ENCODE measurements at places on chromosomes 2 and 18.

- DNase-seq, result peak; percentile 63
Observed at GRCh38 chr2:84741182-84741822, 139.6 kb downstream of the TRABD2A start.

- DNase-seq, result no peak
Observed at GRCh38 chr2:24828238-24828996, 35.2 kb downstream of the CENPO start.

- peak; percentile 25 for DNase-seq
Observed at GRCh38 chr2:190180313-190181122, 118.0 kb upstream of the MSTN start.

- DNase-seq, result no peak
Observed at GRCh38 chr2:200962811-200963123, 693 bp downstream of the ORC2 start.

DNA sequence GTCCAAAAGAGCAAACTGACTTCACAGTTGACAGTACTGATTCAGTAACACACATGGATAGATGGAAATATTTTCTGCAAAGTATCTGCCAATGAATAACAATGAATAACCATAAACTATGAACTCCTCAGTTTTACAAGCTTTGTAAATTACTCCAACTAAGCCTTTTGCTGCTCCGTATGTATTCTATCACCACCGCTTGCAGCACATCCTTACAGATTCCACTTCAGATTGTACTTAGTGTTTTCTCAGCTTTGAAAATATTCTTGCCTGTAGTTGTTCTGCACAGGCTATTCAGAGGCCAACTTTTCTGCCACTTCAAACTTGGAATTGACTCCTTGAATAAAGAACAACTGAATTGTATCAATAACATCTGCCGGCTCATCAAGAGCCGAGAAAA is 36.2 kb downstream of the TLK1 start:
- DNase-seq, result no peak

DNA sequence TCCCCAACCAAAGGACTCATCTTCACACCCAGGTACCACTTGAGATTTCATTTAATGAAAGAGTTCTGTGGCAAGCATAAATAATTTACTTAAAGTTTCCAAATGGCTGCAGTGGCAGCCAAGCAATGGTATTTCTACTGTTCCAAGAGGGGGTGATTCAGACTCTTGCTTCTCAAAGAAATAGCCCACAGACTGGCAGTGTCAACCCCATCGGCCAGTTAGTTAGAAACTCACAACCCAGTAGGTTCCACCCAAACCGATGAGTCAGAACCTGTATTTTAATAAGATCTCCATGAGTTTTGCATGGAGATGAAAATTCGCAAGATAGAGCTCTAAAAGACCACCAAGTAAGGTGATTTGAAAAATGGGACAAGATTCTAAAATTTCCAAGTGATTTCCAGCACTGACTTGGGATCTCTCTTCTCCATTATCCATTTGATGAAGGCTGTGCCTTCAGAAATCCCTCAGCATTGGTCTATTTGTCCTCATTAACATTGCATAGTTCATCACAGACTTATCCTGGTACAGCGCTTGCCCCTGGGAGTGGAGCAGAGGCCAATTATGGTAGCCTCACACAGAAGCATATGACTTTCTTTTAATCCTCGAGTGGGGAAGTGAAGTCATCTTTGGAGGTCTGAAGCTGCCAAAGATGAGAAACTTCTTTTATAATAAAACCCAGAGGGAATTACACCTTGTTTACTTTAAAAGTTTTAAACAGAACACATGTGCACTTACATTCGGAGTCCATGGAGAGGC is 361.4 kb upstream of the ID2 start:
- no peak for DNase-seq

GRCh38 chr2:201118121-201118960 is 2.4 kb downstream of the CFLAR start:
- DNase-seq, result no peak

- DNase-seq, result no peak
Observed at GRCh38 chr2:179272406-179273192, 8.0 kb upstream of the SESTD1 start.

GRCh38 chr18:43681661-43682060 is 404.4 kb upstream of the SYT4 start:
- DNase-seq, result no peak

DNA sequence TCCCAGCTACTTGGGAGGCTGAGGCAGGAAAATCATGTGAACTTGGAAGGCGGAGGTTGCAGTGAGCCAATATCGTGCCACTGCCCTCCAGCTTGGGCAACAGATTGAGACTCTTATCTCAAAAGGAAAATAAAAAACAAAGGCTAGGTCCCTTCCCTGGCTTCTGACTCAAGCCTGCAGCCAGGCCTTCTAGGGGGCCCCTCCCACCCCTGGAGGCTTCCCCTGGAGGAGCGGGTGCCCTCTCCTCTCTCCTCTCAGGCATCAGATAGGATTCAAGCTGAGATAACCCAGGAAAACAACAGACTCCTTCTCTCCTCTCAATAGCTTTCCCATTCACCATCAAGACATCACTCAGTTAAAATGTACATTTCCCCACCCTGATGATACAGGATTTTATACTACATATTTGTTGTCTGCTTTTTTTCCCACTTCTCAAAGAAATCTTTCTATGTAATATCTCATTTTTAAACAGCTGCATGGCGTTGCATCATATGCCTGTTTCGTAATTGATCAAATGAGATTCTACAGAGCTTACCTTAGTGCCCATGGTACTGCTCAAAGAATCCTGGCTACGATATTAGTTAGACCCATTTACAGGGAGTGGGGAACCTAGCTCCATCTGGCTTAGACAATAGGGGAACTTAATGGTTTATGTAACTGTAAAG is 20.6 kb upstream of the C2orf72 start:
- no peak for DNase-seq

GRCh38 chr18:22739061-22739642 is 194.0 kb upstream of the RBBP8 start:
- no peak for DNase-seq

DNA sequence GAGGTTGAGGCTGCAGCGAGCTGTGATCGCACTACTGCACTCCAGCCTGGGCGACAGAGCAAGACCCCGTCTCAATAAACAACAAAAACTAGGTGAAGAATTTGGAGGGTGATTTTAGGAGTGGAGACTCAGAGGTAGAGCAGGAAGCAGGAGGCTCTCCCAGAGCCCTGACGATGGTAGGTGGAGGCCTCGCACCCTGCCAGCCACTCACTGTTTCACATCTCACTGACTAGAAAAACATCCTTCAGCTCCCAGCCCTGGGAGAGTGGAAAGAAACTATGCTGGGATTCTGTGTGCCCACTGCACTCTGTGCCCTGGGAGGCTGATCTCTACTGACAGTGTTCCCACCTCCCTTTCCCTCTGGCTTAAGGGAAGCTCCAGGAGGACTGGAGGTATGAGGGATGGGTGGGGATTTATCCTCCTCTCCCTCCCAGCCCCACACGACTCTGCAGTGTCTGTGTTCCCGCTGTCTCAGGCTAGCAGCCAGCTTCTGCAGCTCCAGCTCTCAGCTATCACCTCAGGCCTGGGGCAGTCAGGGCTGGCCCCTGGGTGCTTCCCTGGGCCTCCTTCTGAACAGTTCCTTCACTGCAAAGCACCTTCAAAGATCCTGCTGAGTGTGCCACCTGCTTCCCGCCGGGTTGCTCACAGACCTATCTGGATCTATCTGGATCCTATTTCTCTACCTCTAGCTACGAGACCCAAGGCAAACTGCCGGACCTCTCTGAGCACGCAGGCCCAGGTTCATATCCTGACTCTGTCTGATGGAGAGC is 9.6 kb downstream of the CIB4 start:
- no peak for DNase-seq

DNA sequence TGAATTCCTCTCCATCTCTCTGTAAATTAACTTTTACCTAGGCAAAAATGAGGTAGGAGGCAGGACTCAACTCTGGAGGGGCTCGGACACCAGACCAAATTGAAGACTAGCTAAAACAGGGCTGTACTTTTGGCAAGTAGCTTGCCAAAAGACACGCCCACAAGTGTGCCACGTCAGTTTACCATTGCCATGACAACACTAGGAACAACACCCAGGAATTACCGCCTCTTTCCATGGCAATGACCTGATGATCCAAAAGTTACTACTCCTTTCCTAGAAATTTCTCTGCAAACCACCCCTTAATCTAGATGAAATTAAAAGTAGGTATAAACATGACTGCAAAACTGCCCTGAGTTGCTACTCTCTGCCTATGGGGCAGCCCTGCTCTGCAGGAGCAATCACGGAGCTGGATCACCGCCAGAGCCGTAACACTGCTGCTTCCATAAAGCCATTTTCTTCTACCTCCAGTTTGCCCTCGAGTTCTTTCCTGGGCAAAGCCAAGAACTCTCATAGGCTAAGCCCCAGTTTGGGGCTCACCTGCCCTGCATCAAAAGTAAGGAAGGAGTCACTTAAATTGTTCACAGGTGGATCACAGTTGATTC is 66.0 kb upstream of the FAM136A start:
- no peak for DNase-seq

- DNase-seq, result no peak
Observed at GRCh38 chr2:9991829-9992273, 40.4 kb downstream of the GRHL1 start.

DNA sequence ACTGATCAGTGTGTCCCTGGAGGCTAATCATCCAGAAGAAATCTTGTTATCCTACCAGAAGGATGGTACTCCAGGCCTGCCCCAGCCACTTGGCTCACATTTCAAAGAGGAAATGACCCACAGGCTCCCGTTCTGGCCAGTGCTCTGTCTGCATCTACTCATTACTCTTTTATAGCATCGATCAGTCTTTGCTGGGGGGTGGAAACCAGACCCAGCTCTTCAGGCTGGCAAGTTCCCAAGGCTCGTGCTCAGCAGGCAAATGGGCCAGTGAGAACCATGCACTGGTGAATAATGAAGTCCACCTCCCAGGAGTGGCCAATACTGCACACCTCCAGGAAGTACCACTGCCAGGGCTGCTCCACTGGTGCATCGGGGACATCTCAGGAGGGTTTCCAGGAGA is 38.8 kb downstream of the DNER start:
- no peak for DNase-seq

- DNase-seq, result no peak
Observed at GRCh38 chr2:70509565-70509964, 44.1 kb downstream of the TGFA start.

DNA sequence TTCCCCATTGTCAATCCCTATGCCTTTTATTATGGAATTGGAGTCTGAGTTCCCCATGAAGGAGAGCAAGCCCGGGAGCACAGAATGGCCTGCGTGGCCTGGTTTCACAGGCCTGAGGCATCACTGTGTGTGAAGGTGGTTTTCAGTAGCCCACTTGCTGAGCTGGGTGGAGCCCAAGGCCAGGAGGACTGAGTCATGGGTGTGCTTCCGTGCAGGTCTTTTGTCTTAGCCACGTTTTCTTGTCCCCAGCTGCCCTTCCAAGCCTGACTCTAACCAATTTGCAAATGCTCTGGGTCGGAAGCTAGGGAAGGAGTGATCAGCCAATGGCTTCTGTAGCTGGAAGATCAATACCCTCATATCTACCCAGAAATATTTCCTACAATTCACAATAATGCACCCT is 119.2 kb downstream of the MAPK4 start:
- no peak for DNase-seq

- no peak for DNase-seq
Observed at GRCh38 chr2:30425326-30425725, 21.7 kb upstream of the LCLAT1 start.

DNA sequence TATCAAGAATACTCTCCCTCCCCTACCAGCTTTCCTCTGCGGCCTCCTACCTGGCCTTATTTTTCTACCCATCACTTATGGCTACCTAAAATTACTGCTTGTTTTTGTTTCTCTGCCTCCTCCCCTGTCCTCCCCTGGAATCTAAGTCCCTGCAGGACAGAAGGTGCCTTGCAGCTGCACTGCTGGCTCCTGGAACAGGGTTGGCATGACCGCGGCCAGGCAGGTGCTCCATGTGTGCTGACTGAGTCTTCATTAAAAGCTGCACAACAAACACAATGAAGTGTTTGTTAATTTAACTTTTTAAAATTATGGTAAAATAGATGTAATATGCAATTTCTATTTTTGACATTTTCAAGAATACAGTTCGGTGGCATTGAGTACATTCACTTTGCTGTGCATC is 171.9 kb upstream of the FHL2 start:
- no peak for DNase-seq

DNA sequence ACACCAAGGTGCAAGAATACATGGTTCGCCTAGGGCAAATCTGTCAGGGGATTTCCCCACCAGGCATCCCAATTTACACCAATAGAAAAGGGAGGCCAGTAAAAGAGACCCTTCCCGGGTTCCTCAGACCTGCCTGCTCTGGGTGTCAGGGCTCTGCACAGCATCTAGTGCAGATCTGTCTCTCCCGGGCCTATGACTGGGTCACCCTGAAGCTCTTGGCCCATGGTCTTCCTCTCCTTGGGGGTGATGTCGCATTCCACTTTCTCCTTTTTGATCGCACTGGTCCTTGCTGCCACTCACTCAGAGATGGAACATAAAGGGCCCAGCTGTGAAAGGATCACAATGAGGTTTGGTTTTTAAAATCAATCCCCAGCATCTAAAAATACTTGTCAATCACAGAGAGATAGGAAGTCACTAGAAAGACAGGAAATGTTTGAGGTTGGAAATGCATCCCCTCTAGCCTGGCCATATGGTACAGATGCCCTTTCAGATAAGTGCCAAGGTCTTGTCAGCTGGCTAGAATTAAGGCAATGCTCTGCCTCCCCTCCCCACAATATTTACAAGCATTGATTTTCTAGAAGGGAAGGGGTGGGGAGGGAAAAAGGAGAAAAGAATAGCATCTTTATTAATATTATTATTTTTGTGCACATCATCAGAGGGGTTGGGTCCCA is 34.9 kb upstream of the AFTPH start:
- DNase-seq, result no peak

DNA sequence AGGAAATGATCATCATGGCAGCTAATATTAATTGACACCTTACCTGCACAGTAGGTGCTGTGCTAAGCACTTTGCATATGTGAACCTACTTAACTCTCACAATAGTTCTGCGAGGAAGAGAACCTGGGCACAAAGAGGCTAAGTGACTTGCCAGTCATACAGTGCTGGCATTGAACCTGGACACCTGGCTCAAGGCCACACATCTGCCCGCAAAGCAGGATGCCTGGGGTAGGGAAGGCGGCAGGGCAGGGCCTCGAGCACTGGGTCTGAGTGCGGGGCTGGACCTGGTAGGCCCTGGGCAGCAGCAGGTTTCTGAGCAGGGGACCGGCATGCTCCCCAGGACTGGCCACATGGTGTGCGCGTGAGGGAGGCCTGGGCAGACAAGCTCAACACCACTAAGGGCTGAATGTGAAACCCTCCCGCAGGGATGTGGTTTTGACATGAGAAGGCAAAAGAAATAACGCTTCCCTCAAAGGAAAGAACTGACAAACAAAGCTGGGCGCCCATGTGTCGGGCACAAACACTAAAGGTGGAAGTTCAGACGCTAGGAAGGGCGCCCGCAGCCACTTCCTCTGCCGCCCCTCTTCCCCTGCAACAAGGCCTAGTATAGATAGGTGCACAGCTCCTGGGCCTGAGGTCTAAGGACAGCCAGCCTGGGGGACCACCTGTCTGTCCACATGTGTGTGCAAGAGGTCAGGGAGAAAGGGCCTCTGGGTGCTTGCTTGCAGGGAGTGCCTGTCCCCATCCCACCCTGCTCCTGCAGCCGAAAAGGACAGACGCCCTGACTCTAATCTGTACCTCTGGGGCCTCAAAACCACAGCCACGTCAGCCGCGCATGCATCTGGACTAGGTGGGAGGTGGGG is 92.5 kb downstream of the ZFP36L2 start:
- no peak for DNase-seq

- no peak for DNase-seq
Observed at GRCh38 chr18:55672574-55673361, 84.8 kb upstream of the TCF4 start.

- no peak for DNase-seq
Observed at GRCh38 chr2:156005999-156006712, 326.4 kb downstream of the NR4A2 start.

- no peak for DNase-seq
Observed at GRCh38 chr18:26208977-26209376, 17.3 kb upstream of the TAF4B start.

Data from iPS DF 19.7 (cell line).